Dorsolateral prefrontal cortex (tissue), 122 donors: ENCODE measurements at places on chromosomes 2 and 18.

GRCh38 chr2:211070547-211070946 lies 514.1 kb downstream of the CPS1 start:
- DNase-seq, result no peak

- DNase-seq, result no peak
Measured at GRCh38 chr2:33021542-33022227, 74.9 kb downstream of the LTBP1 start.

DNA sequence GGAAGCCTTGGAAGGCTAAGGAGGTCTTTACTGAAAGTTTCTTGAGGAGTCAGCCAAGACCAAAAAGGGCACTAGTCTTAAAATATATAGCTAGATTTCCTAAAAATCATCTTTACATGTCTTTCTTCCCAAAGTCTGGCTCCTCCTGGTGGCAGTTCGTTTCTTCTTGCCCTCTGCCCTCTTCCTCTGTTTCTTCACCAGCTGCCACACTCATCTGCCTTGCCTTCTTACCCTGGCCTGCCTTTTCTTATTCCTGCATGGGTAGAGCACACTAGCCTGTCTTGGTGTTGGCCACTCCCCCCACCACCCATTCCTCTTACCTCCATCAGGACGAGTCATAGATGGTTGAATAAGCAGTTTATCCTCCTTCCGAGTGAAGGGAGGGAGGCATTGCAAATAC lies 129.8 kb downstream of the RAPGEF4 start:
- no peak for DNase-seq

GRCh38 chr2:70680735-70681134 lies 87.3 kb downstream of the ADD2 start:
- no peak for DNase-seq
